ENCODE measurements at places on chromosomes 12 and 14.

GRCh38 chr12:46886541-46887041, 60.8 kb upstream of the SLC38A4 start:
- no peak for DNase-seq

GRCh38 chr14:65330416-65330815, 82.1 kb upstream of the FUT8 start:
- DNase-seq: no peak

DNA sequence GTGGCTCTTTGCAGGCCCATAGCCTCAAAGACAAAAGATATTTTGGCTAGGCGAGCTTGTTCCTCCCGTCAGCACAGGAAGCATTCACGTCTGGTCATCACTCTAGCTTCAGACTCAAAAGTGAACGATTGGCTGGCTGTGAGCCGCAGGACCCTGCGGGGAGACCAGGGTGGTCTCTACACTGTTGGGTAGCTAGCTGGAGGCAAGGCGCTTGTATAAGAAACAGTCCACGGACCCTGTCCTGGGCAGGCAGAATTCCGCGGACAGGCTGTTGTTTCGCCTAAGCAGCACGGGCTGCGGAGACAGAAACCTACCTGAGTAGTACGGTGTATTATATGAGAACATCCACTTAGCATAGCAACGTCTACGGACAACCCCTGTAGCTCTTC, 29.6 kb downstream of the WBP11 start:
- no peak for DNase-seq

DNA sequence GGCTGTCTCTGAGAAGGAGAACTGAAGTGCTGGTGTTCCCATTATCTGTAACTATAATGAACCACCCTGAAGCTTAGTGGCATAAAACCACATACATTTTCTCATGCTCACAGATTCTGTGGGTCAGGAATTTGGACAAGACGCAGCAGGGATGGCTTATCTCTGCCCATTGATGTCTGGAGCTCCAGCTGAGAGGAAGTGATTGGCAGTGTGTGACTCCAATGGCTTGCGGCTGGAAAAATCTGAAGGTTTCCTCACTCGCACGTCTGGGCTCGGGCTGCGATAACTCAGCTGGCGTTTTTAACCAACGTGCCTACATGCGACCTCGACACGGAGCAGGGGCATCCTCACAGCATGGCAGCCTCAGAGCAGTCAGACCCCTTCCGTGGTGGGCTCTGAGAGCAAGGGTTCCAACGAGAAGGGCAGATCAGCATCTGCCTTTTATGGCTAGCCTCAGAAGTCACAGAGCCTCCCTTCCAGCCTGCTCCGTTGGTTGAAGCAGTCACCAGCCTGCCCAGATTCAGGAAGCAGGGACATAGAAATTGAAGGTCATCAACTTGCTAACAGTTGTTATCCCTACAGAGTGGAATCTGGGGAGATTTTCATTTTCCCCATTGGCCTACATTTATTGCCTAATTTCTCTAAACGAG, 143.3 kb upstream of the BCL2L14 start:
- peak; percentile 39 for DNase-seq

GRCh38 chr14:66482873-66483272, 3.3 kb upstream of the CCDC196 start:
- no peak for DNase-seq

DNA sequence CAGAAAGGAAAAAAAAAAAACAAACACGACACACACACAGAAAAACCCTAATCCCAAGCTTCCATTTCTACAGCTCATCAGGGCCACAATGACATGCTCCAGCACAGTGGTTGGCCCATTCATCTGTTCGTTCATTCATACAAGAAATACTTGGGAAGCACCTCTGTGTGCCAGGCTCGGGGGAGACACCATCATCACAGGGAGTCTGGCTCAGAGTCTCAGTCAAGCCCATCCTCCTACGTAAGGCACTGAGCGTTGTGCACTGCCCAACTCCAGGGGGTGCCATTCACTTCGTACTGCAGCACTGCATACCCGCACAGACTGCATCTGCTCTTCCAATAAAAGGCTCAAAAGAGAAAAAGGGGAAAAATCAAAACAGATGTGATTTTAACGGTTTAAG, 15.3 kb downstream of the VPS37B start:
- peak; percentile 48 for DNase-seq

DNA sequence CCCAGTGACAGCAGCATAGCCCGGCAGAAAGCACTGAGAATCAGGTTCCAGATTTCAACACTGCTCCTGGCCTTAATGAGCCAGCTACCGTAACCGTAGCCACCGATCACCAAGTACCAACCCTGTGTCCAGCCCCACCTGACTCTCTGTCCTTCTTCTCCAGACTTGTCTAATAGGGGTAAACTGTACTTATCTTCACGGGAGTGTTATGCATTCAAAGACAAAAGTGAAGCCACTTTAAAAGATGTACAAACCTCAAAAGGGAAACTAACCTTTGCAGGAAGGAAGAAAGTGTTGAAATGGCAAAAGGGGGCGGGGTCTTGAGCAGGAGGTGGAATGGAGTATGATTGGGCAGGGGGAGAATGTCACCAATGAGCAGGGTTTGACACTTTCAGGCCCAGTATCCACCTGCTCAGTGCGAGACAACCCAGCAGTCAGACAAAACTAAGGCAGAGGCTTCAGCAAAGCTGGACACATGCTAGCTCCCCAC, 226.1 kb downstream of the CHST11 start:
- DNase-seq: no peak

DNA sequence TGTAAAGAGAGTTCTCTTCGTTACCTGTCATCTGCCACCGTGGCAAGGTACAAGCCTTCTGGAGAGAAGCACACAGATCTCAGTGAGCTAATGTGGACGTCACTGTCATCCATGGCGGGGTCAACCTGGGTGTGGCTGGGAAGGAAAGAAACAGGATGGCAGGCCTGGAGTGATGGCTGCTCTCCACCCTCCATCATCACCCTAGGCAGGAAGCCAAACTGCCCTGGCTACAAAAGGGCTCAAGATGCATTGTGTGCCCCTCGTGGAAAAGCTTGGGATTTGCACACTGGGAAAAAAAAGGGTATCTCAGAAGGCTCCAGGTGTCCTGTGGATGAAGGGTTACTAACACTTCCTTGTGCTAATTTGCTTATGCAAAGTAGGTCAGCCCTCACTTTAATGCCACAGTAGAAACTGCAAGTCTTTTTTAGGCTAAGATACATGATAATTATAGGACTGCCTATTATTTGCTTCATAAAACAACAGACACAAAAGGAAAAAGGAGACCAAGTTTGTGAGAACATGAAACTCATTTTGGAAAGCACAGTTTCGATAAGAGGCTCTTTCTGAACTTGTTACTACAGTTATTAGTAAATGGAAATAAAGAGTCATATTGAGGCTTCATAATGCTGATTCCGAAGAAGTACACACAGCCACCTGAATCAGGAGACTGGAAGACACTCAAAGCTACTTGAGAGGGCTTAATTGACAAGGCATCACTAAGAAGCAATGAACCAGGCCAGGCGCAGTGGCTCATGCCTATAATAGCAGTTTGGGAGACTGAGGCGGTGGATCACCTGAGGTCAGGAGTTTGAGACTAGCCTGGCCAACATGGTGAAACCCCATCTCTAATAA, 18.9 kb downstream of the RFC5 start:
- no peak for DNase-seq

DNA sequence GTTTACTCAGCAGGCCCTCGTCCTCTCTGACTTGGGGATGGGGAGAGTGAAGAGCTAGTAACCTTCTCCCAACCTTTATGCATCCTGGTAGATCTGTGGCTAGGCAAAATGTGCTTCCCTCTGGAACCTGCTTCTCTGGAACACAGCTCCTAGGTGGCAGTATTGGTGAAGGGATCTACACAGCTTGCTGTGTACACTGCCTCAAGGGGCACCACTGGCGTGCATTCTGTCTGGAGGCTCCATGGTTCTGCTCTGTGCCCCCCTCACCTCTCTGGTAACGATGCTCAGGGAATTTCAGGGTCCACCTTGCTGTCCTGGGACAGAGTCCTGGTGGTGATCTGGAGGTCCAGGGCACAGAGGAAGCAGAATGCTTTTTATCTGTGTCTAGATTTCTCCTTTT, 43.5 kb upstream of the KCNA5 start:
- no peak for DNase-seq

DNA sequence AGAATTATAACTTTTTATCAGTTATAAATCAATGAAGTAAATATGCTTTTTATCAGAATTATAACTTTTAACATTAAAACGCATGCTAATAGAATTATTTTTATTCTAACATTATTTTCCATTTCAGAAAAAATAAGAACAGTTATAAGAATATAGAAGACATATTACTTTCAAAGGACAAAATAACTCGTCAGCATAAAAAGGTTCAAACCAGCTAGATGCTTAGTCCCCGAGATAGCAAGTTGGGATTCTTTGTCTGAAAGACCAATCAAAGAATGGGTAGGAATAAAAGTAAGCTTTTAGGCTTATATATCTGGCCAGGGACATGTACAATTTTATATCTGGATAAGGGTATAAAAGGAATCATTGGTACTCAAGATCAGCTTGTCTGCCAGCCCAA, 66.0 kb downstream of the GPR137C start:
- no peak for DNase-seq

DNA sequence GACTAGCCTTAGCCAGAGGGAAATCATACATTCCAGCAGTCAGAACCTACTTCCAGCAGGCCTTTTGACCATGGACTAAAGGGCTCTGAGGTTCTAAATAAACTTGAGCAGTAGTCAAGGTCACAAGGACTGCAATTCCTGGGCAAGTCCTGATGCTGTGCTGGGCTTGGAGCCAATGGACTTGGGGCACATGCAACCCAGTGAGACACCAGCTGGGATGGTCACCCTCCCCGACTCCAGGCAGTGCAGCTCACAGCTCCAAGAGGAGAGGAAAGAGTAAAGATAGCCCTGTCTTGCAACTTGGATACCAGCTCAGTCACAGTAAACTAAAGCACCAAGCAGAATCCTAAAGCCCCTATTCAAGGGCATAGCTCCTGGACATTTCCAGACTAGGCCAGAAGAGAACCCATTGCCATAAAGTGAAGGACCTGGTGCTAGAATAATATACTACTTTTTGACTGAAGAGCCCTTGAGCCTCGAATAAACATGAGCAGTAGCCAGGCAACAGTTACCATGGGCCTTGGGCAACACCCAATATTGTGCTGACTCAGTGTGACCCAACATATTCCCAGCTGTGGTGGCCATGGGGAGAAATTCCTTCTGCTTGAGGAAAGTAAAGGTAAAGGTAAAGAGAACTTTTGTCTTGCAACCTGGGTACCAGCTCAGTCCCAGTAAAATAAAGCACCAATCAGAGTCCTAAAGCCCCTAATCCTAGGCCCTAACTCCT, 226.2 kb upstream of the CLEC14A start:
- peak; percentile 29 for DNase-seq

GRCh38 chr14:28652782-28653181, 113.8 kb upstream of the FOXG1 start:
- DNase-seq: no peak

- no peak for DNase-seq
Measured at GRCh38 chr12:20375560-20375959, 7.2 kb downstream of the PDE3A start.

DNA sequence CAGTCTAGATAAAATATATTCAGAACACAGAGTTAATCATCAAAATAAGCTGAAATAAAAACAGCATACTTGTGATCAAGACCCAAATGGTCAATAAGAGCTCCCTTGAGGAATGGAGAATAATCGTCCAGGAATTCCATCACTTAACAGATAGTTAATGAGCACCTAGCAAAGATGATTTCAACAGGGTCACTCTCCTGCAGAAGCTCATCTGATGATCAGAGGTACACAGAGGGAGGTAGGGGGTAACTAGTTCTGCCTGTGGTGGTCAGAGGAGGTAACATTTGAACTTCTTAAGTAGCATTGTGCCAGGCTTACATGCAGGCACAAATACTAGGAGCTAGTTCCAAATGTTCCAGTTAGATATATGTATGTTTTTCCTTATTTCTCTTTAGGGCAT, 9.5 kb downstream of the MED13L start:
- DNase-seq: no peak

GRCh38 chr12:4147031-4147481, 126.5 kb upstream of the CCND2 start:
- no peak for DNase-seq

- peak; percentile 39 for DNase-seq
Measured at GRCh38 chr14:20662968-20663732, 21.2 kb upstream of the RNASE4 start.

DNA sequence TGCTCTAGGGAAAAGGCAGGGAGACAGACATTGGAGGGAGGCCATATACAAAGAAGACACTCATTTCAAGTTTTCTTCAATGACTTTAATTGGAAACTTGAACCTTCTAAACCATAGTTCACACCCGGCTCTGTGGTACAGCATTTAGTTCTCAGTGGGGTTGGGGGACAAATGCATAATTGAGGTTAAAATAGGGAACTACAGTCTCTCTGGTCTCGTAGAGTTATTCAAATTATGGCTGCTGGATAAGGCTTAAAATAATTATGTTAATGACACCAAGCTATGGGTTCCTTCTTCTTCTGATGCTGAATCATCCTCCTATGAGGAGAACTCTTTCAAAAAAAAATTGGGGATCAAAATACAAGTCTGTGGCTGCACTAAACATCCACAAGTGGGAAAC, 3.8 kb upstream of the RPAP3 start:
- DNase-seq: no peak

DNA sequence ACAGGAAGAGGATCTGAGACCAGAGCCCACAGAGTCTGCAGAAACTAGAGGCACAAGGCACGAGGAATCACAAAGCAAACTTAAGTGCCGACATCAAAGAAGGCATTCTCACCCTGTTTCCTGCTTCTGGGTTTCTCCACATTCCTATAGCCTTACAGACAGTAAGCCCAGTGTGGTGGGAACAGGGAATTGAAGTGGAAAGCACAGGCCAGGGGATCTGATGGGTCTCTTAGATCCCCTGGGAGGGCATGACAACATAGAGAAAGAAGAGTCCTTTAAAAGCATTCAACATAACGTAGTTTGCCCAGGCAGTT, 75.6 kb upstream of the FRMD6 start:
- DNase-seq: no peak

- DNase-seq: no peak
Measured at GRCh38 chr14:104287301-104288009, 149.1 kb downstream of the KIF26A start.

DNA sequence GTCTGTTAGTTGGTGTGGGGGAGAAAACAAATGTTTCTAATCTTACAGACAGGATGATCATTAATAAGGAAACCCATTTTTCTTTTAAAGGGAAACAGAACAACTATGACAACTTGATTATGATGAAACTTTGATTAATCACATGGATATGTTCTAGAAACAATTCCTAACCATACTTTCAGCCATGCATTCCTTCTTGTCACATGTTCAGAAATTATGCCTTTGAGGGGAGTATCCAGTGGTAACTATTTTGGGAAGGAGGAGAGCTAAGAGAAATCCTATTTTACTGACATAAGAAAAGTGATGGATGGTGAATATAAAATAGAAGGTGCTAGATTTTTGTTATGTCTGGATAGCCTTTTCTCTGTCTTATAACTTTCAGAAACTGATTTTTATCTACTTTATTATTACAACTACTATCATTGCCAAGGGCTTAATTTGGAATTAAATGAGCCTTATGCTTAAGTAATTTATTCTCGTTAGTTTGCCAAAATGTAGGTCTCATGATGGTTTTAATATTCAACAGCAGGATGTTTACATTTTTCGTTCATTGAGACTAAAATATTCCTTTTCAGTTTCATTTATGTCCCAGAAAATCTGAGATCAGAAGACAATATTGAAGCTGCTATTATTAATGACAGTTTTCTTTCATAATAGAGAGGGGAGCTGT, 200.1 kb downstream of the TMTC2 start:
- DNase-seq: no peak

GRCh38 chr12:64072916-64073575, 149.1 kb downstream of the KICS2 start:
- no peak for DNase-seq

GRCh38 chr12:563250-563781, 99.9 kb downstream of the NINJ2 start:
- no peak for DNase-seq
